ENCODE measurements at places on chromosomes 12 and 14.
A peak's percentile ranks its signal among the peaks of the same experiment; 100 is the strongest.

- peak; percentile 71 for DNase-seq
Observed at GRCh38 chr14:54881761-54882401, 20.7 kb downstream of the GCH1 start.

DNA sequence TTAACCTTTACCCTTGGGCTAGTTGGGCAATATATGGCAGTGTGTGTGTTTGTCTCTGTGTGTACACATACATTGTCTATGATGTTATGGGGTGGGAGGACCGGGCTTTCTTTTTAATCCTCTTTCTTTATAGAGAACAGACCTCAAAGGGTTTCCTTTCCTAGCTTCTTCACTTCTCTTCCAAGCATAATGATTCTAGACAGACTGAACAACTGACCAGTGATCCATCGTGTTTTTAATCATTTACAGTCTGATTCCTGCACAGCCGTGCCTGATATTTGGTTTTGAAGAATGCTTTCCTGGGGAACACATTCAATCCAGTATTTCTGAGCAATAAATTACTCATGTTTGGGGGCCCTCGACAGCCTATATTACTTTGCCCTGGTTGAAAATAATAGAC, 481.1 kb upstream of the DCN start:
- no peak for DNase-seq

DNA sequence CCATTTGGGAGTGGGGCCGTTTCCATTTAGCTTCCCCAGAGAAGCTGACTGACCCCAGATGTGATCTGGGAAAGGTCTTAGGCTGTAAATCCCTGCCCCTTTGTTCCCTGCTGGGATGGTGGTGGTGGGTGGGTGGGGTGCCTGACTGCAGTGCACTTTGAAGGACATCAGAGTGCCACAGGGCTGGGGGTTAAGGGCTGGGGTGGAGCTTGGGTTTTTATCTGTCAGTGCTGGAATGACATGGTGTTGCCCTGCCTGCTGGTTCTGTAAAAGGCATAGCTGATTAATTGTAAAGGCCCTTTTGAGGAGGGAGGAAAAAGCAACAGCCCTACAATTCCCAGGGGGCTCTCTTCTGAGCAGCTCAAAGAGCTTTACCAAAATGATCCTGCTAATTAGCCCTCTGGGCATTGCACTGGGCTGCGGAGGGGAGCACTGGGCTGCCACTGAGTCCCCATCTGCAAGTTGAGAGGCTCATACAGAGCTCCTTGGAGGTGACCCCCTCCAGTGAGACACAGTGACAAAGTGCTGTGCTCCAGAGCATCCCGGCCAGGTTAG, 21.1 kb downstream of the PLEKHG3 start:
- no peak for DNase-seq

DNA sequence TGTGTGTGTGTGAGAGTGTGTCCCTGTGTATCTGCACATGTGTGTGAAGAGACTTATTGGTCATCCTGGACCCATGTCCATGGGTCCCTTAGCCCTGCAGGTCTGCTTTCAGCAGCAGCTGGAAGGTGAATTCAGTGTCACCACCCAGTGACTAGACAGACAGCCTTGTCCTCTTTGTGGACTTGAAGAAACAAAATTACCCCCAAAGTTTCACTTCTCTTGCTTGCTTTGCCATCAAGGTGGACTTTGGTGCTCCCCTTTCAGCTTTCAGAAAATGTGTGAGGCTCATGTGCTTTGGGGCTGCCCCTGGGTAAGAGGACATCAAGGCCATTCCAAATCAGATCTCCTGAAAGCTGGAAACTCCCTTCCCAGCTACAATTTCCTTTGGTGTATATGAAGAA, 1063.8 kb downstream of the BCL11B start:
- DNase-seq, result no peak

DNA sequence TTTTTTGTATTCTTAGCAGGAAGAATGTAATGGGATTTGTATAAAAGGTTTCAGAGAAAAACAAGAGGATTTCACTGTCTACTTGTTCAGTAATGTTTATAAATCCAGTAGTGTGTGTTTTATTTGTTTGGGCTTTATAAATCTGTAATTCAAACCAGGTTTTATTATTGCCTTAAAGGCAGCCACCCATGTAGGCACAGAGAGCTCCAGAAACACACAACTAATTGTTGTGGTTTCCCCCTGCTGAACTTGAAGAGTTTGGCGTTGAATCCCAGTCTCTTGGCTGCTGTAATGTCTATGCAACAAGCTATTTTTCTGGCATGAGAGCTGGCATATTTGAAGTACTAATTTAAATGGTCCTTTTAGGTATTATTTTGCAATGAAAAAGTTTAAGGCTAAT, 63.4 kb upstream of the SLCO1C1 start:
- DNase-seq, result no peak

GRCh38 chr12:117202033-117202432, 11.8 kb upstream of the FBXO21 start:
- no peak for DNase-seq

DNA sequence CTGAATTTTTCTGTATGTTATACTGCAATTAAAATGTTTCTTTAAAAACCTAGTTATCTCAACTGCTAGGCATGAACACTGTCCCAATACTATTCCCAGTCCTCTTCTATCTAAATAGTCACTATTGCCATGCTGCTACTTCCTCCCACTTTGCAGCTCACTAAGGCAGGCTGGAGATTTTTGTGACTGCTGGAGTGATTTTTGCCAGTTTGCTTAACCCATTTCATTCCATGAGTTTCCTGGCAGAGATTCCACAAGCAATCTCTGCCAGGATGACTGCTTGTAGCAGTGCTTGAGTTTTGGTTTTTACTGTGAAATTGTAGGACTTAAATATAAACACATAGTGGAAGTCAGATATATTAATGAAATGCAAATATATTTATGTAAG, 80.8 kb downstream of the BHLHE41 start:
- no peak for DNase-seq

GRCh38 chr12:81284137-81284536, 206.3 kb downstream of the ACSS3 start:
- DNase-seq, result no peak

Data from activated CD4-positive, alpha-beta T cell treated with anti-CD3 and anti-CD28 coated beads, Interleukin-2, amount 10 ng/mL, durations not matched to agents 24 days and 14 days (primary cell).